ENCODE measurements at places on chromosomes 16 and 17.

DNA sequence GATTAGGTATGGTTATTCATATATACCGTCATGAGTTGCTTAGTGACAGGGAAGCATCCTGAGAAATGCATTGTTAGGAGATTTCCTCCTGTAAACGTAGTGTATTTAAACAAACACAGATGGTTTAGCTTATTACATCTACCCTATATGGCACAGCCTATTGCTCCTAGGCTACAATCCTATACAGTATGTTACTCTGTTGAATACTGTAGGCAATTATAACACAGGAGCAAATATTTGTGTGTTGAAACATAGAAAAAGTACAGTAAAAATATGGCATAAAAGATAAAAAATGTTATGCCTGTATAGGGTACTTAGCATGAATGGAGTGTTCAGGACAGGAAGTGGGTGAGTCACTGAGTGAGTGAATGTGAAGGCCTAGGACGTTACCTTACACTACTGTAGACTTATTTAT, 157.7 kb downstream of the CDH11 start:
- no peak for DNase-seq

DNA sequence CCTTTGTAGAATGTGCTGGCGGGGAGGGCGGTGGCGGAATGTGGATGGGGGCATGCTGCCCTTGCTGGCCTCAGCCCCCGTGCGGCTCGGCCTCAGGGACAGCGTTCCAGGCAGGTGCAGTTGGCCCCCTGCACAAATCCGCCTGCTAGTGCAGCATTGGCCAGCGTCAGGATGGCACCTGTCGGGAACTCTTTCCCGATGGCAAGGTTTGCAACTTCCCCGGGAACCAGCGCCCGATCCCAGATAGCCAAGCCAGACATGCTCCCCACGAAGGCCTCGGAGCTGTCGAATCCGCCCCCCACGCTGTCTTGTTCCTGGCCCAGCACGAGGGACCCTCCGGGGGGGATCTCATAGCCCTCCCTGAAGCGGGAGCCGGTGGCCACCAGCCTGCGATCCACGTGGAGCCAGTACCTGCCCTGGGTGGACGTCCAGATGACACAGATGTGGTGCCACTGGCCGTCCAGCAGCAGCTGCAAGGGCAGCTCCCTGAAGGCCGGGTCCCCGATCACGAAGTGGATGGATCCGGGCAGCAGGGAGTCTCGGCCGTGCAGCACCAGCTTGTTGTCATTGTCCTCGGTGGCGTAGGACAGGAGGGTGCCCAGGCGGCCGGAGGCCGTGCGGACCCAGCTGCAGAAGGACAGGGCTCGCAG, 2.8 kb downstream of the PTX4 start:
- DNase-seq: no peak

GRCh38 chr17:53227514-53227913, 595.2 kb upstream of the KIF2B start:
- DNase-seq: no peak

- DNase-seq: no peak
Measured at GRCh38 chr17:61343576-61343975, 56.1 kb upstream of the TBX2 start.

DNA sequence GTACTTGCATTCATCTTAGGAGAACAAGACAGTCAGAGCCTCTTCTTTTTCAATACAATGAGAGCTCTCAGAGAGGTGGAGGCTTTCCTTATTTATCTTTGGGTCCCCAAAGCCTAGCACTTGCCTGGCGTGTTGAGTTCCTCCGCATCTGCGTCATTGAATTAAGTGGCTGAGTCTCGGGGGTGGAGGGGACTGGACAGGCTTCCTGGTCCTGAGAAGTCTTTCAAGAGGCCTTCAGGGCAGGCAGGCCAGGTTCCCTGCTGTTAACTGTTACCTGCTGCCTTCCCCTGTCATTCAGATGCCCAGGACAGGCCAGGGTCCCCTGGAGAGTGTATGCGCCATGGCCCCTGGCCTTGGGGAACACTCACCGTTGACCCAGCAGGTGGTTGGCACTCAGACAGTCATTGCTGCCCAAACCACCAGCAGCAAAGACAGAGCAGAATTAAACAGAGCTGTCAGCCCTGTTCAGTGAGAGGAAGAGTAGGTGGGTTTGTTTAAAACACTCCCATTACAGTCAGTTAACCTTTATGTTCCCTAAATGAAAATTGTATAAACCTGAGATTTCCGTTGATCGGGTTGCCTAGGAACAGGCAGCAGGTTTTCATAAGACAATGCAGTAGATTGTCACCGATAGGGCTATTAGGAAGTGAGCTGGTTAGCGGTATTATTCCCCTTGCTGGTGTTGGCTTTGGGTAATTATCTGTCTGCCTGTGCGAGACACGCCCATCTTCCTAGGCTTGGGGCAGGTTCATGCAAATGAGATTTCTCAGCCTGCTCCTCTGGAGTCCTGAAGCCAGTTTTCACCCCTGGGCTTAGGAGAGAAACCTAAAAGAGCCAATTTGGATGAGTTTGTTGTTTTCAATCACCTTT, 132.7 kb downstream of the CCDC182 start:
- DNase-seq: no peak

GRCh38 chr17:16037636-16038035, 38.0 kb downstream of the TTC19 start:
- DNase-seq: no peak

- no peak for DNase-seq
Measured at GRCh38 chr17:59767176-59767575, 59.7 kb downstream of the VMP1 start.

- no peak for DNase-seq
Measured at GRCh38 chr17:32440722-32441121, 3.6 kb upstream of the PSMD11 start.

Measured in cerebellar nuclear complex (tissue), 1 donor.